ENCODE measurements at places on chromosomes 11 and 22. TPM values are rescaled to one million over a fixed set of nuclear protein-coding genes. Genes with fewer than 3 reads are reported as not detected.

DNA sequence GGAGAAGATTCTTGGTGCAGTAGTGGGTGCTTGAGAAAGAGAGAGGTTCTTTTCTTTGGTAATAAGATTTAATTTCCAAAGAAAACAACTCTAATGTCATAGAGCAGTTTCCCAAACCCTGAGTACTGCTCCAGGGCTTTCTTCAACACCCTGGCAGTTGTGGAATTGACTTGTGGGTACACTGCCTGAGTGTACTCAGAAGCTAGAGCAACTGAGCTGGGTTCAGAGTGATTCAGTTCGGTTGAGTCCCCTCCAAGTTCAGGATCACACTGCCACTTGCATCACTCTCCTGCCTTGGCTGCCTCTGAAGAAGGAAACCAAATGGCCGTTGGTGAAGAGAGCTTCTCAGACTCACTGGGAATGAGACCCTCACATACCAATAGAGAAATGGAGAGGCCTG lies 5.3 kb downstream of the DMC1 start:
- DNase-seq: no peak
- no peak overlapping the region for H3K4me3 ChIP-seq
- H3K27ac ChIP-seq: no peak overlapping the region
- no peaks in the 10 kb centered on the region for H3K36me3 ChIP-seq
- H3K4me1 ChIP-seq: no peaks in the 10 kb centered on the region
- no peaks in the 10 kb centered on the region for H3K27me3 ChIP-seq

- H3K4me3 ChIP-seq: no peak overlapping the region
- no peaks in the 10 kb centered on the region for H3K36me3 ChIP-seq
- DNase-seq: no peak
- no peak overlapping the region for H3K27ac ChIP-seq
Measured at GRCh38 chr11:60389279-60389910, 6.9 kb upstream of the MS4A14 start.

GRCh38 chr11:133985981-133986944 lies 29.5 kb upstream of the IGSF9B start:
- H3K27me3 ChIP-seq: peaks cover 12% of the 10 kb centered on the region
- H3K4me3 ChIP-seq: no peak overlapping the region
- H3K27ac ChIP-seq: no peak overlapping the region
- H3K36me3 ChIP-seq: no peaks in the 10 kb centered on the region

Gene NELL1
- 0.26 TPM for total RNA-seq

- peak; percentile 94 for DNase-seq
- peaks cover 17% of the 10 kb centered on the region for H3K27me3 ChIP-seq
- no peak overlapping the region for H3K4me3 ChIP-seq
- H3K27ac ChIP-seq: no peak overlapping the region
- H3K36me3 ChIP-seq: peaks cover 9% of the 10 kb centered on the region
Measured at GRCh38 chr11:1825039-1825740, 9.6 kb upstream of the SYT8 start.

Gene RANBP1
- total RNA-seq: 142 TPM

- peaks cover 6% of the 10 kb centered on the region for H3K36me3 ChIP-seq
- no peak for DNase-seq
- peaks cover 11% of the 10 kb centered on the region for H3K27me3 ChIP-seq
Measured at GRCh38 chr22:42960531-42961399, 54.2 kb downstream of the PACSIN2 start.

Gene VPREB3
- not detected for total RNA-seq

Gene RASSF10
- total RNA-seq: 17.5 TPM

Gene PRR33
- total RNA-seq: not detected

Gene TRIM49D1
- total RNA-seq: not detected

DNA sequence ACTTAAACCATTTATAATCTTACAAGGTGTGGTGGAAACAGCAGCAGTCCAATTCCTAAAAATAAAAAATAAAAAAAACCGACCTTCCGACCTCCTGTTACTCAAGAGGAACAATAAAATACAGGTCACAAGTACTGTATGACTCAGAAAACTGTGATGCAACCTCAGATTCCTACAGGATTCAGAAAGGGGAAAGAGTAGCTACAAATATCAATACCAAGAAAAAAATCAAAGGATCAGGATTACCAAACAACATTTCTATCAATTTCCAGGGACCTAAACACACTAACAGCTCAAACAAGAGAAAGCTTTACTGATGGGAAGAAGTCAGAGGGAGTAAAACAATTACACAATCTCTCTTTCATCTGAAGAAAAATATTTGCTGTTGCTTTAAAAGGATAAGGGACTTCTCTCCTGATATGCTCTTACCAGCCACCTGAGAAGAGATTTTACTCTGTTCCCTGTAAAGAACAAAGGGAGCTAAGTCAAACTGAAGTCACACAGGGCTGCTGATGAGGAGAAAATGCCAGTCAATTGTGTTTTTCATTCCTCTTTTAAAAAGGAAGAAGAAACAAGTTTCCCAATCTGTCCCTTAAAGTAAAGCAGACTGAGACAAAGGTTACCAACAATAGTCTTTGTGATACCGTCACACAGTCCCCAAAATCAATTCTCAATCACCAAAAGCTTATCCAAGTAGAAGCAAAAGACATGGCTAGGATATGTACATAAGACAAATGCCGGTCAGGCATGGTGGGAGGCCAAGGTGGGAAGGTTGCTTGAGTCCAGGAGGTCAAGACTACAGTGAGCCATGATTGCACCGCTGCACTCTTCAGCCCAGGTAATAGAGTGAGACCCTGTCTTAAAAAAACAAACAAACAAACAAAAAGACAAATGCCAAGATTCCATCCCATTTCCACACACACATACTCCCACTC lies 39.3 kb downstream of the AMBRA1 start:
- DNase-seq: no peak
- no peaks in the 10 kb centered on the region for H3K36me3 ChIP-seq
- no peaks in the 10 kb centered on the region for H3K27me3 ChIP-seq
- H3K27ac ChIP-seq: peak overlapping the region; percentile 95
- H3K4me1 ChIP-seq: peaks cover 23% of the 10 kb centered on the region
- no peak overlapping the region for H3K4me3 ChIP-seq

Gene MTNR1B
- not detected for total RNA-seq

Gene TRIM49
- total RNA-seq: not detected

DNA sequence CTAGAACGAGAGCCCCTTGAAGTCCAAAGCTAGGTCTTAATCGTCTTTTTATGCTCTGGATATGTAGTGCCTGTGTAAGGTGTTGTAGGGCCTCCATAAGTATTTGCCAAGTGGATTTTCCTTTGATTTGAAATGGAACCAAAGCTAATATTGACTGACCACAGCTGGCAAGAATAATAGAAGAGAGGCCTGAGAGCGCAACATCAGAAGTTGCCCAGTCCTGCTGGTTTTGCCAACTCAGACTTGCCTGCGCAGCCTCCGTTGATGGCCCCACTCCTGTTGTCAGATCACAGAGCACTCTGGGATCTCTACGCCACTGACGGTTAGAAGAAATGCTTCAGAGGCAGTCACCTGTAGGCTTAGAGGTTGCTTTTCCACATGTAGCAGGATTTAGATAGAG lies 251.2 kb downstream of the TENM4 start:
- no peaks in the 10 kb centered on the region for H3K36me3 ChIP-seq
- H3K4me3 ChIP-seq: no peak overlapping the region
- no peak overlapping the region for H3K27ac ChIP-seq
- DNase-seq: no peak

DNA sequence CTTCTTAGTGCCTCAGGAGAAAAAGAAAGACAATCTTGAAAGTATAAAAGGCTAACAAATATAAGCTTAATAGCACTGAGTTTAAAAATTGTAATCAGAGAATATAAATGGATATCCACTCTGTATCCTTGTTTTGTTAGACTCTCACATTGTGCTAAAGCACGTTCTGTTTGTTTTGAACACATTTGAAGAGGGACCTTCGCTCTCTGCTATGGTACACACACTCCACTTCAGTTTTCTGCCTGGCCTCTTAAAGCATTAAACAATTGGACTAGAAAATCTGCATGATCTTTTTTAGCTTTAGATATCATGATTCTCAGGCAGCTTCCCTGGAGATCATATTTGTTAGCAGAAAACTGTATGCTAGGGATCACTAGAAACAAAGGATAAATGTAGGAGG lies 40.3 kb upstream of the PGR start:
- H3K36me3 ChIP-seq: no peaks in the 10 kb centered on the region
- peaks cover 1% of the 10 kb centered on the region for H3K27me3 ChIP-seq
- no peak for DNase-seq

DNA sequence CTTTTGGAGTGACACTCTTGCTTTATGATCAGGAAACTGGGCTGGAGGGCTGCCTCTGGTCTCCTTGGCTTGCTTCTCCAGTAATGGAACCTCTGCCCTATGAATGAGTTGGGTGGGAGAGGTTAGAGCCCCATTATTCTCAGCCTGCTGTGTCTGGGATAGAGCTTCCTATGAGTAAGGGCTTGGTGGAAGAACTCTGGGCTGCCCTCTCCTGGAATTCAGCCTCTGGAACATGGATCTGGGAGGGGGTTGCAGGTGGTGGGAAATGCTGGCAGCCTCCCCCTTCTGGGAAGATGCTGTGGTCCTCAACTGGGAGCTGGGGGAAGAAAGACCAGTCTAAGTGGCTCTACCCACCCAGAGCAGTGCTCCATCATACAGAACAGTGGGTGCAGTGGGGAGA lies 81.8 kb upstream of the SYN3 start:
- H3K27ac ChIP-seq: no peak overlapping the region
- no peaks in the 10 kb centered on the region for H3K36me3 ChIP-seq
- H3K4me3 ChIP-seq: no peak overlapping the region
- DNase-seq: no peak
- H3K4me1 ChIP-seq: peaks cover 3% of the 10 kb centered on the region
- no peaks in the 10 kb centered on the region for H3K27me3 ChIP-seq

- no peak overlapping the region for H3K4me3 ChIP-seq
- no peaks in the 10 kb centered on the region for H3K27me3 ChIP-seq
- no peak for DNase-seq
- no peaks in the 10 kb centered on the region for H3K36me3 ChIP-seq
- H3K4me1 ChIP-seq: peaks cover 18% of the 10 kb centered on the region
Measured at GRCh38 chr11:92123540-92123939, 101.1 kb upstream of the FAT3 start.

GRCh38 chr11:97961431-97961830 lies 1059.3 kb upstream of the CNTN5 start:
- peaks cover 1% of the 10 kb centered on the region for H3K27me3 ChIP-seq
- no peaks in the 10 kb centered on the region for H3K36me3 ChIP-seq
- no peaks in the 10 kb centered on the region for H3K4me1 ChIP-seq
- no peak overlapping the region for H3K27ac ChIP-seq
- H3K4me3 ChIP-seq: no peak overlapping the region

DNA sequence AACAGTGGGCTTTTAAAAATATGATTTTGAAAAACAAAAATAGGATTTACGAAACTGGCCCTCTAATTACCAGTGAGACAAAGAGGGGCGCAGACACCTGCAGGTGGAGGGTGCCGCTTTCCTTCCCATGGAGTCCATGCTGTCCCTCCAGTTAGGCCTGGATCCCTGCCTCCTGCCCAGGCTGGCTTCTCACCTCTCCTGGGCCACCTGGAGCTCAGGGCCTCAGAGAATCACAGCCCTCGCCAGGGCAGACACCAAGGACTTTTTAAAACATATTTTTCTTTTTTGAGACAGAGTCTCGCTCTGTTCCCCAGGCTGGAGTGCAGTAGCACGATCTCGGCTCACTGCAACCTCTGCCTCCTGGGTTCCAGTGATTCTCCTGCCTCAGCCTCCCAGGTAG lies 1437.2 kb downstream of the TBC1D22A start:
- H3K4me3 ChIP-seq: no peak overlapping the region
- no peak for DNase-seq
- H3K4me1 ChIP-seq: peaks cover 2% of the 10 kb centered on the region

- no peak overlapping the region for H3K4me3 ChIP-seq
- DNase-seq: no peak
- H3K4me1 ChIP-seq: no peaks in the 10 kb centered on the region
- no peaks in the 10 kb centered on the region for H3K36me3 ChIP-seq
- H3K27ac ChIP-seq: no peak overlapping the region
Measured at GRCh38 chr22:48520884-48521588, 1306.6 kb downstream of the BRD1 start.

DNA sequence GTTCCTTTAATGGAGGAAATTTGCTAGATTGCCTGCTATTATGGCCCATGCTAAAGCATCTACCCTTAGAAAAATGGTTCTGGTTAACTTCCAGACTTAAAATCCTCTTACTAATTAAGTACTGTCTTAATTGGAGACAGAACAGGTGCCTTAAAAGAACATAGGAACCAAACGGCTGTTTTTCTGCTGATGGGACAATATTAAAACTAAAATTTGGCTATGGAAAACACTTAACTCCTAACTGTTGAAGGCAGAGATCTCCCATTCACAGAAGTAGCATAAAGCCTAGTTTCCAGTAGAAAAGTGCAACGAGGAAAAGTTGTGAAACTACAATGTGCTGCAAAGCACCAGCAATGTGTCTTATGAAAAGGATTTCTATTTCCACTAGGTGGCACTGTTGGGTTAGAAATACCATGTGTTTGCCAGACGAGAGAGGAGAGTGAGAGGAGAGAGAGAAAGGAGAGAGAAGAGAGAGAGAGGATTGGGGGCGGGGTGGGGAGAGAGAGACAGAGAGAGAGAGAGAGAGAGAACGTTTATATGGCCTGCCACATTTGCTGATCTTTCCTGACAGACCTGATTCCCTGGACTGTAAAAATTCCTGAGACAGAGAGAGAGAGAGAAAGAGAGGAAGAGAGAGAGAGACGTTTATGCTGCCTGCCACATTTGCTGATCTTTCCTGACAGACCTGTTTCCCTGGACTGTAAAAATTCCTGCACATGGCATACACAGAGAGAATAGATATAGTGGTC lies 51.5 kb downstream of the FAM181B start:
- no peaks in the 10 kb centered on the region for H3K4me1 ChIP-seq
- no peak for DNase-seq
- no peak overlapping the region for H3K4me3 ChIP-seq
- H3K36me3 ChIP-seq: no peaks in the 10 kb centered on the region

- peaks cover 9% of the 10 kb centered on the region for H3K36me3 ChIP-seq
- peak overlapping the region; percentile 67 for H3K4me3 ChIP-seq
- H3K4me1 ChIP-seq: peaks cover 28% of the 10 kb centered on the region
- peaks cover 10% of the 10 kb centered on the region for H3K27me3 ChIP-seq
- no peak overlapping the region for H3K27ac ChIP-seq
Measured at GRCh38 chr11:111734101-111734953, 31.9 kb downstream of the PPP2R1B start.

GRCh38 chr11:68775951-68776388 lies 24.6 kb upstream of the TESMIN start:
- H3K4me3 ChIP-seq: no peak overlapping the region
- no peak overlapping the region for H3K27ac ChIP-seq
- no peaks in the 10 kb centered on the region for H3K27me3 ChIP-seq
- H3K36me3 ChIP-seq: no peaks in the 10 kb centered on the region

GRCh38 chr11:6315811-6316425 lies 4.4 kb downstream of the CAVIN3 start:
- H3K4me1 ChIP-seq: peaks cover 24% of the 10 kb centered on the region
- H3K27me3 ChIP-seq: peaks cover 8% of the 10 kb centered on the region
- H3K4me3 ChIP-seq: no peak overlapping the region
- H3K36me3 ChIP-seq: peaks cover 5% of the 10 kb centered on the region
- H3K27ac ChIP-seq: no peak overlapping the region
- peak; percentile 52 for DNase-seq

DNA sequence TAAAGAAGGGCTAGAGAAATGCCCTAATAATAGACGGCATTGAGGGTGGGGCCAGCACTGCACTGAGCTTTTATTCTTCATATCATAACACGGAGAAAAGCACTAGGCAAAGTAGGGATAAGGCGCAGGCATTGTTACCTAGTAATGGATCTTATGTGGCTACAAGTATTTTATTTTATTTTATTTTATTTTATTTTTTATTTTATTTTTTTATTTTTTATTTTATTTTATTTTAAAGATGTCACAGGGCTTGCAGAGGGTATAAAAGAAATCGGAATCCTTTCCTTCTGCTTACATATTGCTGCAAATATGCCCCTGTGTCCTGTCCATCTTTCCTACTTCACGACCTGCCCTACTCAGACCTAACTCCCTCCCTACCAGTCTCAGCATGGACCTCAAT lies 452.0 kb upstream of the KIRREL3 start:
- DNase-seq: no peak
- H3K27me3 ChIP-seq: no peaks in the 10 kb centered on the region
- H3K36me3 ChIP-seq: no peaks in the 10 kb centered on the region
- H3K4me3 ChIP-seq: no peak overlapping the region
- no peak overlapping the region for H3K27ac ChIP-seq
- H3K4me1 ChIP-seq: no peaks in the 10 kb centered on the region
